ENCODE measurements at places on chromosomes 6 and 20.
A peak's percentile ranks its signal among the peaks of the same experiment; 100 is the strongest.

DNA sequence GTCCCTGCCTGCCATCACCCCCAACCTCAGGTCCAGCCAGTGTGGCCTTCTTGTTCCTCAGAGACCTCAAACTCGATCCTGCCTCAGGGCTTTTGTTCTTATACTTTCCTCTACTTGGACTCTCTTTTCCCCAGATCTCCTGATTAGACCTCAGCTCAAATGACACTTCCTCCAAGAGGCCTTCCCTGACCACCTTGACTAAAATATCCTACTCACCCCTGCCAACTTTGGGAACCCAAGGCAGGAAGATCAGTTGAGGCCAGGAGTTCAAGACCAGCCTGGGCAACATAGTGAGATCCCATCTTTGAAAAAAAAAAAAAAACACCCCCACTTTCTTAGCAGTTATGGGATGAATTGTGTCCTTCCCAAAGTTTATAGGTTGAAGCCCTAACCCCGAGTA, 73.5 kb downstream of the CHMP4B start:
- no peak for DNase-seq

- DNase-seq, result no peak
Measured at GRCh38 chr6:148837941-148838340, 91.1 kb downstream of the UST start.

DNA sequence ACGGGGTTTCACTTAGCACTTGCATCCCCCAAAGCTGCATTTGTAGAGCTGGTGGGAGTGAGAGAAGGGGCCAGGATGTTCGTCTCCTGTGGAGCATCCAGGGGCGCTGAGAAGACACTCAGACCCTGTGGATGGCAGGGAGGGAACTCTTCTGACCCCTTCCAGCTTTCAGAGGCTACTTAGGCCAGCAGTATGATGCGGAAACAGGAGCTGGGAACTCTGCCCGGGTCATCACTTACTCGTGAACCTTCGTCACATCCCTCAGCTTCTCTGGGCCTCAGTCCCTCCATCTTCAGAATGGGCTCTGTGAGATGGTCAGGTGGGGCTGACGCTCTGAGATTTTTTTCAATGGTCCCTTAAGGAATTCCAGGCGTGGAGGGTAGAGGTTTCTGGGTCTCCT, 228.5 kb downstream of the TAF4 start:
- no peak for DNase-seq

DNA sequence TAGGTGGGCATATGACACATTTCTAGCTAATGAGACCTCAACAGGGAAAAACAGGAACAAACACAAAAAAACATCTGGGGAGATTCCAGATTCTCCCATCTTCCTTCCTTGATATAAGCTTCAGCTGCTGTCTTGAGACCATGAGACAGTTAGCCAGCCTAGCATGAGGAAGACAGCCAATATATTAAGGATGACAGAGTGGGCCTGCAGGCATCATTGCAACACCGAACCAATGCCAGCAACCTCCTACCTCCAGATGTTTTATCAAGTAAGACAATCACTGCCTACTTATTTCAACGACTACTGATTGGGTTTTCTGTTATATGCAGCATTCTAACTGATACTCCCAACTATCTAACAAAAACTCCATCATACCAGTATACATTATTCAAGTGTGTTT, 119.0 kb downstream of the ISM1 start:
- no peak for DNase-seq

DNA sequence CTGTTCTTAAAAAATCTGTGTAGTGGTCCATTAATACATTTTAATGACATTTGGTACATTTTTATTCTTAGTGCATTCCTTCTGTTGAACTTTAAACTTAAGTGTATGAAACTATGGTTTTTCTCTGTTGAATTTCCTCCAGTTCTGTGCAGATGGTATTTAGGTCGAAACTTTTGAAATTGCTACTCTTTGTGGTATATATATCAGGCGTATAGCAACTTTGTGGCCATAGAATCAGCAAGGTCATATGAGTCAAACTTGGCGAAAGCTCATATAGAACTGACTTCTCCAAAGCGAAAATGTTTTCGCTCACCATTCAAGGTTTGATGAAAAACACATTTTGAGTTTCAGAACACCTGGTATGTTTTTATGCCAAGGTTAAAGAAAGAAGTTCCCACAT, 93.7 kb downstream of the MAP3K4 start:
- DNase-seq, result no peak

- DNase-seq, result peak; percentile 56
Measured at GRCh38 chr6:111764238-111765175, 108.7 kb downstream of the FYN start.

DNA sequence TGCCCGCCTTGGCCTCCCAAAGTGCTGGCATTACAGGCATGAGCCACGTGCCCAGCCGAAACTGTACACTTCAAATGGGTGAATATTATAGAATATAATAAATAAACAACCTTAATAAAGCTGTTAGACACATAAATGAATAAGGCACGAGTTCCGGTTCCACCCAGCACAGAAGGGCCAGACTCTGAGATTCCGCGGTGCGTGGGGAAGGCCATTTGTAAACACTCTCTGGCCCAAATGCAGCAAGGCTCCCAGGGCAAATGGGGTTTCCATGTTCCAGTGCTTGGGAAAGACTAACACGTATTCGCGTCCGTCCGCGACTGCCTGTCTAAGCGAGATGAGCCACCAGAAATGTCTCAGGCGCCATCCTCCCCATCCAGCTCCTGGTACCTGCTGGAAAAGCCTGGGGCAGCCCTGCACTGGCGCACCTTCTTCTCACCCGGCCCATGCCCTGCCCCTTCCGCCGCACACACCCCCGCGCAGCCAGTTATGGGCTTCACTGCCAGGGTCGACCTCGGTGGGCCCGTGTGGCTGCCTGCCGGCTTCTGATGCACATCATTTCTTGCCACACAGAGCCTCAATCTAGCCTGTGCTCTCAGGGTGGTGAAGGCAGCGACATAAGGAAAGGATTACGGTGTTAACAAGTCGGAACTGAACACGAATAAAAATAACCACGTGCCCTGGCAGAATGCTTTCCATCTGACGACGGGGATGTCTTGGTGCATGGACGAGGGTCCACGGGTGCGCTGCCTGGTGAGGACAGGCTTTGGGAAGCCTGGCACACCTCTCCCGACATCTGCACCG, 5.5 kb upstream of the LSM14B start:
- DNase-seq, result no peak

- DNase-seq, result no peak
Measured at GRCh38 chr6:146335336-146335735, 208.3 kb upstream of the RAB32 start.

- DNase-seq, result no peak
Measured at GRCh38 chr6:117947234-117947633, 40.2 kb downstream of the SLC35F1 start.

GRCh38 chr6:107192830-107193229, 77.5 kb upstream of the BEND3 start:
- no peak for DNase-seq

DNA sequence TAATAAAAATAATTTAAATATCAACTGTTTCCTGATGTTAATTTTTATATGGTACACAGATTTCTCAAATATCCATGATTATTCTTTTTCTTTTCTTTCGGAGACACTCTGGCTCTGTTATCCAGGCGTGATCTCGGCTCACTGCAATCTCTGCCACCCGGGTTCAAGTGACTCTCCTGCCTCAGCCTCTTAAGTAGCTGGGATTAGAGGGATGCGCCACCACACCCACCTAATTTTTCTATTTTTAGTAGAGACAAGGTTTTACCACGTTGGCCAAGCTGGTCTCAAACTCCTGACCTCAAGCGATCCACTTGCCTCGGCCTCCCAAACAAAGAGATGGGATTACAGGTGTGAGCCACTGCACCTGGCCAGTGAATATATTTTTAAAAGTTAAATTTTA, 20.5 kb downstream of the ROMO1 start:
- no peak for DNase-seq

GRCh38 chr20:37915800-37916570, 13.1 kb downstream of the VSTM2L start:
- DNase-seq, result no peak

DNA sequence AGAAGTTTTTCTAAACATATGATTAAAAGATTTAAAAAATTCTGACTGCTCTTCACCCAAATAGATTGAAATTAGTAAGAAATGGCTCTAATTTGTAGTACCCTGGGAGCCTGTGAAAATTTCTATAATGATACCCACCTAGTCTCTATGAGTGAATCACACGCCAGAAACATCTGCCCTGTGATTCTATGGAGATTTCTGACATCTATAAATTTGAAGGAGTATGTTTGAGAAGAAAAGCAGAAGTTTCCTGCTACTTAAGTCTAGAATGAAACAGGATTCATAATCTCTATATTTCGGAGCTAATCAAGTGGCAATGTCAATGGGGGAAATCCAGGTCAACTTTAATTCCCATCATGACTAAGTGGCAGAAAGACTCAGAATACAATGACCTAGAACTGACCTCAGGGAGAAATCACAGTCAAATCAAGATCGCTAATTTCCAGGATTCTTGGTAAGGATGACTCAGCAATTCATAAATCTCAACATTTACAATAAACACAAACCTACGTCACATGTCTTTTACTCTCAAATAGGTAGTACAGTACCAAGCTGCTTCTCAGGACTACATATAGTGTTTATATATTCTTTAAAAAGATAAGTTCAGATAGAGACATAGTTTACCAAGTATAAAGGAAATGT, 186.2 kb upstream of the TNFAIP3 start:
- no peak for DNase-seq

DNA sequence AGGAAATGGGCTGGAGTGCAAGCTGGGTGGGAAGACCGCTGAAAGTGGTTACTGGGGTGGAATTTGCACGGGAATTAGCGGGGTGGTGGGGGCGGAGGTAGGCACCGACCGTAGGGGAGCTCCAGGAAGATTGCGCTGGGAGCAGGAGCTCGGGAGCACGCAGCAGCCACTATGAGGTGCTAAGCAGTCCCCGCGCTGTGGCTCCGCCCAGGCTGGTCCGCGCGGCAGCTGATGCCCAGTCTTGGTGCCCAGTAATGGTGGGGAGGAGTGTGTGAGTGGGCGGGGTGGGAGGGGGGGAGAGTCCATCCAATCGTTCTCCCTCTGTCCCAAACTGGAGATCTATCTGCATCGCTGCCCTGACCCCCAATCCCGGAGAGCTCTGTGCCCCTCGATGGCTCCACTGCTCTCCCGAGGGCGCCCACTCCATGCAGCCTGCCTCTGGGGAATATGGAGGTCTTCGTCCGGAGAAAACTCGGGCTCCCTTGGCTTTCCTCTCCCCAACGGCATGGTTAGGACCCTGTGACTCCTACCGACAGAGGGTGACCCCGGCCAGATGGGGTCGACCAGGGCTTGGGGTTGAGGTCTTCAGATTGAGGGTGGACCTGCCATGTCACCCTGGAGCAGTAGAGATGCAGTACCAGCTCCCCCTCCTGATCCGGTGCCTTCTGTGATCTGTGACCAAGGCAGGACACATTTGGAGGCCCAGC, 5.3 kb downstream of the TP53TG5 start:
- no peak for DNase-seq

- no peak for DNase-seq
Measured at GRCh38 chr6:143741480-143741879, 63.7 kb downstream of the PHACTR2 start.

DNA sequence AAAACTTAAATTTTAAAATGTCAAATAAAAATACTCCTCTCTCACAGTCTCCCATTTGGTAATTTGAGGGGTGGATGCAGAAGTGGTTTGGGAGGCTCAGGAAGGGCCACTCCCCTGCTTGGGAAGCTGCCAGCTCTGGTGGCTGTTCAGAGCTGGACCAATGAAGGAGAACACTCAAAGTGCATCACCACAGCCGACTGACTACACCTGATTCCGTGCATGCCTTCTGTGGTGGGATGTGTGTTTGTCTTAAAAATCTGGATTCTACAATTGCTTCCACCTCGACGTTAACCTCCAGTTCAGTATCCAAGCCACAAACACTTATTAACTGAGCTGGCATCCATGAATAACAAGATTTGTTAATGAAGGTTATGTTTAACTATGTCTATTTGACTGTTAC, 137.3 kb downstream of the FOXC1 start:
- no peak for DNase-seq

GRCh38 chr6:31945507-31946369, at the start of gene CFB:
TSS of gene CFB (plus strand) at chr6:31946095. CDS start at chr6:31946222, 127 bp downstream.
- DNase-seq, result no peak

DNA sequence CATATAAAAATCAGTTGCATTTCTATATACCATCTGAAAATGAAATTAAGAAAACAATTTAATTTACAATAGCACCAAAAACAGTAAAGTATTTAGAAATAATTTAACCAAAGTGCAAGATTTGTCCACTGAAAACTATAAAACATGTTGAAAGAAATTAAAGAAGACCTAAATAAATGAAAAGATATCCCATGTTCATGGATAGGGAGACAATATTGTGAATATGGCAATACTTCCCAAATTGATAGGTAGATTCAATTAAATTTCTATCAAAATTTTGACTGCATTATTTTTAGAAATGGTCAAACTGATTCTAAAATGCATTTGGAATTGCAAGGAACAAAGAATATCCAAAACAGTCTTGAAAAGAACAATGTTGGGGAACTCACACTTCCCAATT, 17.6 kb upstream of the POU3F2 start:
- no peak for DNase-seq

GRCh38 chr6:118660218-118660569, 8.8 kb upstream of the CEP85L start:
- peak; percentile 66 for DNase-seq

DNA sequence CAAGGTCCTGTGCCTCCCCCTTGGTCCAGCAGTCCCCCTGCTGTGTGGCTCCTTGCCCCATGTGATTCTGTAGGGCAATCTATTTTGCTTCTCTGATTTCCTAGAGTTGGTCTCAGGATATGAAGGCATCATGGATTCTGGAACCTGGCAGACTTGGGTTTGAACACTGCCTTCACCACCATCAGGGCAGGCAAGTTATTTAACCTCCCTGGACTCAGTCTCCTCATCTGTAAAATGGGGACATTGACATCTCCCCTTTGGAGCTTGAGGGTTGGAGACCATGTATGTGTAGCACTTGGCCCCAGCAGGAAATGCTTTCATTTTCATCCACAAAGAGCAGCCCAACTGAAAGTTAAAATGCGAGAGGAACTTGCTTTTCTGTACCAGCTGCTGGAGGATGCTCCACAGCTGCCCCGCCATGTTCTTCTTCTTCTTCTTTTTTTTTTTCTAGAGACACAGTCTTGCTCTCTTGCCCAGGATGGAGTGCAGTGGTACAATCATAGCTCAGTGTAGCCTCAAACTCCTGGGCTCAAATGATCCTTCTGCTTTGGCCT, 6.7 kb downstream of the TOX2 start:
- DNase-seq, result no peak

GRCh38 chr6:161906571-161906970, 632.7 kb upstream of the AGPAT4 start:
- no peak for DNase-seq

- no peak for DNase-seq
Measured at GRCh38 chr6:13444604-13445003, 42.8 kb downstream of the GFOD1 start.

GRCh38 chr6:139442188-139442671, 67.8 kb upstream of the CITED2 start:
- DNase-seq, result no peak

DNA sequence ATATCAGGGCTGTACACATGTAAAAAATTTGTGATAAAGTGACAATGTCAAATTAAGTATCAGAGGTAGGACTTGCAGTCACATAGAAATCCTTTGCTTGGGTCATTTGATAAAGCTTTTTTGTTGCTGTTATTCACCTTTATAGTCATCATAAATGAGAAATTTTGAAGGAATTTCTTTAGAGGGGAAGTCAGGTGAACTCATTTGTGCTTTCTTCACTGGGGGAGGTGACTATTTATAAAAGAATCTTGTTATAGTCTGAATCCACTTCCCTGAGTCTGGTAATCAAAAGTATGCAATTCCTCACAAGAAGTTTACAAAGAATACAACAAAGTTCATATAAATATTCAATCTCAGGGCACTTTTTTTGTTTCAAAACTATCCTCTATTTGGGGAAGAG, 47.7 kb downstream of the FRK start:
- no peak for DNase-seq

GRCh38 chr6:169326067-169326799, 72.6 kb upstream of the THBS2 start:
- peak; percentile 18 for DNase-seq

Measured in NAMALWA (cell line).